ENCODE measurements at places on chromosomes 4 and X.

GRCh38 chr4:148023512-148024181 is 291.8 kb downstream of the ARHGAP10 start:
- peak; percentile 25 for DNase-seq

DNA sequence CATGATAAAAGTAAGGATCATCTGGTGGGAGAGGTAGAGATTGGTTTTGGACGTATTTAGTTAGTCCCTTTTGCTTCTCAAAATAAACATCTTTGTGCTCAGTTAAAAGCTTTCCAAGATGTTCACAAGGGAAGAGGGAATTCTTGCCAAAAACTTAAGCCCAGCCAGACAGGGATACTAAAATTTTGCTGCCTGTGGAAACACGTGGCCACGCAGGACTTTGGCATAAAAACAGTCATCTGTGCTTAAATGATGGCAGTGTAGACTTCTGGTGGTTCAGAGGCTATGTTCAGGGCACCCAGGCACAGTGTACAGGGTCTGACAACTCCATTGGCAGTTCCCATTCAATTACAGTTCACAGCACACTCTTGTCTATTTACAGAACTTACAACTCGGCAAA is 93.2 kb upstream of the JADE1 start:
- DNase-seq, result no peak

GRCh38 chr4:138741766-138742377 is 273.7 kb upstream of the NOCT start:
- no peak for DNase-seq

DNA sequence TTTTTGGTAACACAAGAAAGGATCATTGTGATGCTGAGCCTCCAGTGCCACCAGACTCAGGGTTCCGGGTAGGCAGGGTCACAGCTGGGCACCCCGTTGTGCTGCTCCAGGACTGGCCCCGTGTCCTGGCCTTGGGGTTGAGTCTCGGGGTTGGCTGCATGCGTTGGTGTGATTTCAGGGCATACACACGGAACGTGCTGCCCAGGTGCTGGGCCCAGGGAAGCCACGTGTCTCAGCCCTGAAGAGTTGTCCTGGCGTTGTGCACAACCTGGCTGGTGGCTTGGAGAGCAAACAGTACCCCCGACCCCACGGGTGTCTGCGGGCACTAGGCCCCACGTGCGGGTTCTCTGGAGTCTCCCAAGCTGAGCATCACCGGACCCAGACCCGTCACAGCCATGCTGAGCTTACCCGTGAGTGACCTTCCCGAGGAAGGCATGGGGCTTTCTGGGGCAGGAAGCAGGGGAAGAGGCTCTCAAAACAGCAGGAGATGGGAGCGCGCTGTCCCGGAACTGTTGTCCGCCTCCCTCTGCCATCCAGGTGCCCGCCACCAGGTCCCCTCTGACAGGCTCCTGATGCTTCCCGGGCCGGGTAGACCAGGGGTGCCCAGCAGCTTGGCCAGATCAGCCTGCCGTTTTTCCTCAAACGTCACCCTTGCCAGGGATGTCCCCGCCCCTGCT is 66.1 kb upstream of the ENPP6 start:
- DNase-seq, result no peak

DNA sequence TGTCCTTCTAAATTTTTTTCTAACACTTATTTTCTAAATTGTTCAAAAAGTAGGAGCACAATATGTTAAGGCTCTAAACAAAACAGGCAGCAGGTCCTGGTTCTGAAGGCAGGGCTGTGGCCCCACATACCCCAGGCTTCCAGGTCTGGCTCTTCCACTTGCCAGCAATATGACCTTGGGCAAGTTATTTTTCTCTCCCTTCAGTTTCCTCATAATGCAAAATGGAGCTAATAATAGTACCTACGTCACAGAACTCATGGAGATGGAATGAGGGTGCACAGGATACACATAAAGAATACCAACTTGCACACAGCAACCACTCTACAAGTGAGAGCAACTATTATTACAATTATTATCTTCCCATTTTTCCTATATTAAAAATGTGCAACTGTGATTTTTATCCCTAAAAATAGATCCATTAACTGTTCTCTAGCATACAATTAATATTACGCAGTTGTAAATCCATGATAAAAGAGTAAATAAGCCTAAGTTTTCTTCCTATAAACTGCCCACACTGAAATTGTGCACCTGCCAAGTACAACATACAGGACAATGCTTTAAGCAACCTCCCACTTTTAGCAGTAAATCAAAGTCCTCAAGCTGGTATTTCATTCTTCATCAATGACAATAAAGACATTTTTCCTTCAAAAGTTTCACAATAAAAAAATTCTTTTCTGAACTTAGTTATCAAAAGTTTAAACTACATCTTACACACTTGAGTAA is 27.0 kb downstream of the OTUD4 start:
- DNase-seq, result no peak

DNA sequence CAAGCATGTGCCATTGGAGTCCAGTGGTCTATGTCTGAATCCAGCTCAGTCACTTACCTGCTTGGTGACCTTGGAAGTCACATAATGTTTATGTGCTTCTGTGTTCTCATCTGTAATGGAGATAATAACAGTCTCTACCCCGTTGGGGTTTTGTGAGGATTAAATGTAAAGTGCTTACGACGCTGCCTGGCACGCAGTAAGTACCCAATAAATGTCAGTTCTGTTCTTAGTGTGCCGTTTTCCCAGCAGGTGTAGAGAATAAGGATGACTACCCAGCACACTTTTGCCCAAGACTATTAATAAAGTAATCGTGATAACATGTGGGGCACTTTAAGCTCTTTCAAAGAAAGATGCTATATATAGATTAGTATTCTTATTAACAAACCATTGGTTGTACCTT is 56.7 kb downstream of the MTM1 start:
- no peak for DNase-seq

GRCh38 chrX:107700790-107701189 is 72.5 kb downstream of the PRPS1 start:
- DNase-seq, result no peak

DNA sequence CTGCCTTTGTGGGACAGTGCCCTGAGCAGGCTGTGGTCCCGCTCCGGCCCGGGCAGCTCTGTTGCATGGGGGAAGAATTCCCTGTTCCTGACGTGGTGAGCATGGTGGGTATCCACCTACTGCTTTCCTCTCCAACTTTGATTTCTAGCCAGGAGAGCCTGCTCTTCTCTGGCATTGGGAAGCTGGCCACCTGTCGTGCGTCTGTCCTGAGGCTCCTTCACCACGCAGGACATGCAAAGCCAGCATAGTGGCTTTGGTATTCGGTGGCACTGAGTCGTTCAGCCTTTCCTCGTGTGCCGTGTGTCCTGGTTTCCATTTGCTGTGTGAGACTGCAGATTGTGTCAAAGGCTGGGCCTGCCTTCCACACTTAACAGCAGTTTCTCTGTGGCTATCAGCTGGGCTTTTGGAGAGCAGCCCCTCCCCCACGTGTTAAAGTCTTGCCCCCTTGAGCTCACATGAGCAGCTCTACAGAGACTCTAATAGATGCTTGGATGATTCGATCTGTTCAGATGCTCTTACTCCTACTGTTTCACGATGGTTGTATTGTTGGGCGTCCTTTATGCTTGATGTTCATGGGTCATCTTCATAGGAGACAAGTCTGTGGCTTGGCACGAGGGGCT is 46.3 kb upstream of the CLCN4 start:
- no peak for DNase-seq

DNA sequence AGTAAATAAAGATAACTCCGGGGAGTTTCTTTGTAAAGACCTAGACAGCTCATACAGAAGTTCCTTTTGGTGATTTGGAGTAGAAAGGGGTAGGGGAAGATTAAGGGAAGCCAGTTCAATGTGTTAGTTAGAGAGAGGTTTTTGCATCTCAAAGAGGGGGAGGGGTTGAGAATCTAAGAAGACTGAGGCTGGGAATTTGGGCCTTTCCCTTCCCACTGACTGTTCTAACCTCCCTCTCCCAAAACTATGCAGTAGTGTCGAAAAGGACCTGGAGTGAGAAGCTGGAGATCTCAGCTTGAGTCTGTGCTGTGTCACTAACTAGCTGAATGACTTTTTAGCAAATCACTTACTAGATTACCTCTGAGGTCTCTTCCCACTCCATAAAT is 55.7 kb upstream of the CCDC160 start:
- no peak for DNase-seq

GRCh38 chr4:174461466-174462106 is 60.7 kb downstream of the HPGD start:
- DNase-seq, result peak; percentile 29

GRCh38 chr4:108166441-108167315 is 2.1 kb downstream of the LEF1 start:
- DNase-seq, result peak; percentile 26

GRCh38 chr4:125357675-125358074 is 42.9 kb downstream of the FAT4 start:
- DNase-seq, result no peak

DNA sequence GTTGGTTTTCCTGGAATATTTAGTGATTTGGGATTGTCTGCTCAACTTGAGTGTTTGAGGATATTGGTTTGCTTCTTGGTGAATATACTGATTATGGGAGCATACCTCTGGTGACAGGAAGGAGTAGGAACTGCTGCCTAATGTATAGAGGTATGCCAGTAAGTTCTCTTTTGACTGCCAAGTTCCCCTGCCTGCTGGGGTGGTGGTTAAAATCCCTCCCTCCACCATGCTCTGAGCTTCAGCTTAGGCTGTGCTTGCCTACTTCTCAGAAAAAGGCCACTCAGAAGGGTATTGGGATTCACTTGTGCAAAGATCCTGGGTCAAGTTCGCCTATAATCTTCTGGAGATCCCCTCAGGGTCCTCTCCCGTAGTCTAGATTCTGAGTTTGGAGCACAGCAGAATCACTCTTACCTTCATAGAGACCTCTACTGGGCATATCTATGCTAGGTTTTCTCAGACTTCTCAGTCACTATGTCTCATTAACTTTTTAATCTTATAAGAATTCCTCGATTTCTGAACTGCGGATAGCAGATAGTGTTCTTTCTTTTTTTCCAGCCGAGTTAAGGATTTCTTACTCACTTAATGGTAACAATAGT is 44.7 kb upstream of the DCK start:
- no peak for DNase-seq

DNA sequence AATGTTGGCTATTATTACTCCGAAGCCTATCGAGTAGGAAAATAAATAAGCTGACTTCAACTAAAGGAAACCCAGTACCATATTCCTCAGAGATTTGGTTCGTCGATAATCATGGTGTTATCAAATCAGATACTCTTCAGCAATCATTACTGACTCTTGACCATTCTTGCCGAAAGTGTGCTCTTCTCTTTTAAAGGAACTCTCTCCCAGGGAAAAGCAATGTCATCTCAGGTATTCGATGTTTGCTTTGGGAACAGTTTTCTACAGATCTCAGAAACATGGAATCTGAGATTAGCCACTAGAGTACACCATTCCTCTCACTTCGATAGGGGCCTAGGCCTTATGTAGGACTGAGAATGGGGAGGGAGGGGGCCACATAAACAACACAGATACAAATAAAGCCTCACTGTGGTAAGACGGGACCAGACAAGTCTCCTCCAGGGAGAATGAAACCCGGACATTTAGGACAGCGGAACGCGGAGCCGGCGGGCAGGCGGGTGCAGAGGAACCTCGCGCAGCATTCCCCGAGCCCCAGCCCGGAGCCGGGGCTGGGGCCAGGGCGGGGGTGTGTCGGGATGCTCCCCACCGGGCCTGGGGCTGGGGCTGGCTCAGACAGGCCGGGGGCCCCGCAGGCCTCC is 581 bp downstream of the DNAJB14 start:
- DNase-seq, result peak; percentile 20

DNA sequence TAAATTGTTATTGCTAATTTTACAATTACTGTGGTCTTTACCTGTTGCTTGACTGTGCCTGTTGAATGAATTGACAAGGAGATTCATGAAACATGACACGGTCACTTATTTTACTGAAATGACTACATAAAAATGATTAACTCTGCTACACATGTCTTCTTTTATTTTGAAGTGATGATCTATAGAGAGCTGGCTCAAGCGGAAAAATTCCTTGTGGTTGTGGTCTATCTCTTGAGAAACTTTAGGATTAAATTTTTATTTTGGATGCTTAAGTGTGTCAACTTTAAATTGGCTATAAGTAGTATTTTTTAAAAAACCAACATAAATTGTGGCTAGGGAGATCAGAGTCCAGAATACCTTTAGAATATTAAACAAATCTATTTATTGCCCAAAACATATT is 131.8 kb upstream of the PITX2 start:
- peak; percentile 5 for DNase-seq

DNA sequence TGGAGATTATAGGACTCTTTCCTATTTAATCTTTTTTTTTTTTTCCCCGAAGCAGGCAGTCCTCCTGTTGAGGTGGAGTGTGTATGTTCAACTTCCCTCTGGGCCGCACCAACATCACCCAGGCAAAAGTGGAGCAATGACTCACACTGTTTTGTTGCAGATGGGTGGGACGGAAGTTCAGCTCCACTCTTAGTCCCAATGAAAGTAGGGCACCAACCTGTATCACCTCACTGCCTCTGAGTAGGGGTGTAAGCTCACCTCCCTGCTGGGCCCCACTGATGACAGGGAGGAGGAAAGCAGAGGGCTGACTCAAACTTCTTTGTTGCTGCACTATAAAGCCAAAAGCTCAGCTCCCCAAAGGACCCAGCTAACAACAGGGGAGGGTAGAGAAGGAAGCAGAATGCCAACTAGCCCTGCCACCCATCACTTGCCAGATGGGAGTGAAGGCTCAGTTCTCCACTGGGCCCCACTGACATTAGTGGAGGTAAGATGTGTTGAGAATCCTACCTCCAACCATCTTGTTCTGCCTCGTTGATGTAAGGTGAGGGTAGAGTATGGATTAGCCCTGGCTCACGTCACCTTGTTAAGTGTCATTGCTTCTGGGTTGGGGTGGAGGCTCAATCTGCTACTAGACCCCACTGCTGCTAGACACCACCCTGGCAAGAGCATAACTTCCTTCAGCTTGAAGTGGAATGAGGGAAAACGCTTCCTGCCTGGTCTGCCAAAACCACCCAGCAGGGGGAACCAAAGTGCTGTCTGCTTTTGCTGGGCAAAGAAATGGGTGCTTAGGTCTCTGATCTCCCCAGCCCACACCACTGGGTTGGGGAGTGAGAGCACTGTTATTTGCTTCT is 14.1 kb downstream of the RPS6KA3 start:
- DNase-seq, result peak; percentile 60

GRCh38 chrX:41259516-41259915 is 74.4 kb upstream of the DDX3X start:
- DNase-seq, result peak; percentile 47

DNA sequence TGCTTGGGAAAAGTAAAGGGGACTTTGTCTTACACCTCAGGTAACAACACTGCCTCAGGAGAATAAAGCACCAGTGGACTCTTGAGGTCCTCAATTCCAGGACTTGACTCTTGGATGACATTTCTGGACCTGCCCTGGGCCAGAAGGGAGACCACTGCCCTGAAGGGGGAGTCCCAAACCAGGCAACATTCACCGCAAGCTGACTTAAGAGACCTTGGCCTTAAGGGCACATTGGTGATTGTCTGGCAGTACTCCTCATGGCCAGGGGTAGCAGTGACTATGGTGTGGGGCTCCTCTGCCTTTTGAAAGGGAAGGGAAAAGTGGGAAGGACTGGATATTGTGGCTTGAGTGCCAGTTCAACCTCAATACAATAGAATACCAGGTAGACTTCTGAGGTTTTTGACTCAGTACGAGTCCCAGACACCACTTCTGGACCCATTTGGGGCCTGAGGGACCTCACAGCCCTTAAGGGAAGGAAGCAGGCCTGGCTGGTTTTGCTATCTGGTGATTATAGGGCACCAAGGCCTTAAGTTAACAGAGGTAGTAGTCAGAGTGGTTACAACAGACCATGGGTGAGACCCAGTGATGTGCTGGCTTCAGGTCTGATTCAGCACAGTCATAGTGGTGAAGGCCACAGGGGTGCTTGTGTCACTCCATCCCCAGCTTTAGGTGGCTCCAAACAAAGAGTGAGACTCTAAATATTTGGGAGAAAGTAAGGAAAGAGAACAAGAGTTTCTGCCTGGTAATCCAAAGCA is 121.2 kb upstream of the TET2 start:
- DNase-seq, result no peak
